ENCODE measurements at places on chromosomes 13 and 19. TPM values are rescaled to one million over a fixed set of nuclear protein-coding genes. Genes with fewer than 3 reads are reported as not detected.

The CEBPA gene
- under 0.01 TPM for total RNA-seq

The LYL1 gene
- 0.28 TPM for total RNA-seq

The LIM2 gene
- total RNA-seq: not detected

DNA sequence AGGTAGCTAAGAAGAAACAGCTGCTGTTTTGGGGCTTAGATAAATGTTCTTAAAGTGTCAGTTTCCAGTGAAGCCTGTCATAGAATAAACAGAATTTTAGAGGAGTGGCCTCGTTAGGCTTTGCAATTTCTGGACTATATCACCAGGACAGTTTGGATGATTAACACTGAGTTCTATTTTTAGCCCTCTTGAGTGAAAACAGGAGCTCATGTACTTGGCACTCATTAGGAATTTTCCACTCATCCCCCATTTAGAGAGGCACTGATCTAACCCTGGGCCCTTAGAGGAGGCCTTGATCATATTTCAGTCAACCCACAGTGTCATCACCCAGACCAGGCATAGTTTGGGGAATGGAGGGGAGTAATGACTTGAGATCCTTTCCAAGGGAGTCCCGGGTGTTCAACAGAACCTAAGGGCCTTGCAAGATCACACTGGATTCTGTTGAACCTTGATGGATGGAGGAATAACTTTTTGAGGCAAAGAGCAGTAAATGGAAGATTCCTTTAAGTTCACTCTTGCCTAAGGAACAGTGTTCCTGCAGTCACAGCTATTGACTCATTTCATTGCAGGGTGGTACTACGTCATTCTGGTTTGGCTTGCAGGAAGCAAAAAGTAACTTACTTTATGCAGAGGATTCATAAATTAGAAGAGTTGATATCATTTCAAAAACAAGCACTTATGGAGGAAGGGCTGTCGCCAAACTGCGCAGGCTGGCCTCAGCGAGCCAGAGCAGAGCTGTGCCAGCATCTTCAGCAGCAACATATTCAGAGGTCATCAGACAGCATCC, 160.2 kb downstream of the SLC7A1 start:
- peak; percentile 91 for DNase-seq

The MYH14 gene
- not detected for total RNA-seq

DNA sequence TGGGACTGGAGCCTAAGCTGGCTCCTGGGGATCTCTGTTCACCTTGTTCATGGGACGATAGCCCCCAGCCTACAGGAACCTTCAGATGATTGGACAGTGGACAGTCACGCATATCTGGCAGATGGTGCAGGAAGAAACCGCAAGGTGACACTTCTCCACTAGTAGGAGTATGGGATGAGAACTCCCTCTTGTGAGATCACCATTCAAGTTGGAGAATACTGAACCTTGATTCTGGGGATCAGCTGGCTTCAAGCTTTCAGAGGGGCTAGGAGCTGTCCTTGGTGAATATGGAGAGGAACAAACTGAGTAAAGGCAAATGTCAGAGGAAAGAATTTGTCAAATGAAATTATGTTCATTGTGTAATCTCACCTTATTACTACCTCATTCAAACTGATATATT, 204.5 kb downstream of the PDS5B start:
- no peak for DNase-seq

DNA sequence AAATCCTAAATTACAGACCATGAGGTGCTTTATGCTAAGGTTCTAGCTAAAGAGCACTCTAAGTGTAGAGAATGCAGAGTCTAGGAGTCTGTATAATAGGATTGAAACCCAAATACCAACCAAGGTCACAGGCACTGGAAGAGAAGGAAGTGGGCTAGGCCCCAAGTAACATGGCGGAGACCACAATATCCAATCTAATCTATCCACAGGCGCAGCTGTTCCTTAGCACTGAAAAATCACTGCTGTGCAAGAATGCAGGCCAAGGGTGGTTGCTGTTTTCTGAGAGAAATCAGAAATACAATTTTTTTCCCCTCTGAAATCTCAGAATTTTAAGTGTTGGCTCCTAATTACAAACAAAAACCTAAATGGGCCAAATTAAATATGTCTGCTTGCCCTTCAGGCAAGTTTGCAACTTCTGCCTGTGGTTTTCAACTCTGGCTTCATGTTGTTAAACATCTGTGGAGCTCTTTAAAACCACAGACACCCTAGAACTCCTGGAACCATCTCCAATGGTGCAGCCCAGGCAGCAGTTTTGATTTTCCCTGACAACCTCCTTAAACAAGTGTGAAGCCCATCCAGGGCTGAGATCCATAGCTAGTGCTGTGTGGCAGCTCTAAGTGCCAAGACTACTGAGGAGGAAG, 6.1 kb downstream of the RANBP3 start:
- DNase-seq: no peak

DNA sequence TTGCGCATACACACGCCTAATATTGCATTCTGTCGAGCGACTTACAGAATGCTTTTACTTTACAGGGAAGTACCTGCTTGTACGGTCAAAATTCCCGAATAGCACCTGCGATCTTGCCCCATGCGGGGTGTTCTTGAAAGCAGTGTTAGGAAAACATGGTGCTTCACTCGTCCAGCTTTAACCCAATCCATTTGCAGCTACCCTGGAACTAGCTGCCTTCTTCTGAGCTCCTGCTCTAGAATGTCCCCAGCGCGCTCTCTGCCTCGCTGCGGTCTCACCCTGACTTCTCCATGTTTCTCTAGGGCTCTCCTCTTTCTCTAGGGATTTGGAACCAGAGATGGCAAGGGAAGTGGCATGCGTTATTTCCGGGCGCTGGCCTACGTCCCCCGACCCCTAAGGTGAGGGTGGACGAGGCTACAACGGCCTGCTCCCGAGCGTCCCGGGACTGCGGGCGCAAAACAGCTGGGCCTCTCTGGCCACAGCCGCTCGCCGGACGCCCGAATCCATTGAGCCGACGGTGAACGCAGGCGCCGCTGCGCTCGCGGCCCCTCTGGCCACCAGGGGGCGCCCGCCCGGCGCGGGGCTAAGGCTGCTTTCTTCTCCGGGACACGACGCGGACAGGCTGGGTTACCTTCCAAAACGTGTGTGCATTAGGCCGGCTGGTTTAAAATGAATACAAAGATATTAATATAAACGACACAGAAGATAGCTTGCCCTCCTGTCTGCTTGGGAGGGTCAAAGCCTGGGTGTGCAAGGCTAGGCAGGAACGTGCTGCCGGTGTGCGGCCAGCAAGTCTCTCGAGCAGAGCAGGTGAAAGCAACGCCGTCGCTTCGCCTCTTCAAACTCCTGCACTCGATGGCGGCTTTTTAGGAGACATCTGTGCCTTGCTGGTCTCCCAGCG, 1.8 kb upstream of the SPRY2 start:
- DNase-seq: peak; percentile 66

DNA sequence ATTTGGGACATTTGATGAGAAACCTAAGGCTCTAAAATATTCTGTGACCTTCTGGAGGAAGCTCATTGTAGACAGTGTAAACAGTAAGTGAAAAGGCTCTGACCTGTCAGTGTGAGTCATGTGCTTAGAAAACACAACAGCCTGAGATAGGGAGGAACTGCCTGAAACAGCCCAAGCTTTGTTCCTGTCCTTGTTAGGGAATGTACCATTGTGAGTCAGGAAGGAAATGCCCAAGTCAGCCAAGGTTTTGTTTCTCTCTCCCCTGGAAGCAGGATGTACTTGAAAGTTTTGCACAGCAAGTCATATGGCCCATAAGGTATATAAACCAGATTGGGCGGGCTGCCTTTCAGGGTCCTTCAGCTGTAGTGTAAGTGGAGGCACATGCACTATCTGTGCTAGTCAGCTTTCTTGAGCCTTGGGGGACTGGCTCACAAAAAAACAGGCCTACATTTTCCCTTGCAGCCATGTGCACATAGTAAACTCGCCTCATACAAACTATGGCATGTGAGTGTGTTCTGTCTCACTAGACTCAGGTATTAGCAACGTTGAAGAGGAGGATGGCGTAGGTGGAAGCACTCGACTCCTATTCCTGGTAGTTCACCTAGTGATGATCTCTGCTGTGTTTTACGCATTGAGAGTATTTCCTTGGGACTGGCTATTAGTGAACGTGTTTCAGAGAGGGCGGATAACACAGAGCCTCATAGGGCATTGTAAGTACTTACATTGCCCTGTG, 141.2 kb upstream of the KLHL1 start:
- no peak for DNase-seq

GRCh38 chr19:58350001-58350861, 3.1 kb downstream of the A1BG start:
- DNase-seq: no peak

The CEACAM16 gene
- not detected for total RNA-seq

GRCh38 chr19:45324349-45324907, 1.8 kb upstream of the CKM start:
- DNase-seq: no peak

DNA sequence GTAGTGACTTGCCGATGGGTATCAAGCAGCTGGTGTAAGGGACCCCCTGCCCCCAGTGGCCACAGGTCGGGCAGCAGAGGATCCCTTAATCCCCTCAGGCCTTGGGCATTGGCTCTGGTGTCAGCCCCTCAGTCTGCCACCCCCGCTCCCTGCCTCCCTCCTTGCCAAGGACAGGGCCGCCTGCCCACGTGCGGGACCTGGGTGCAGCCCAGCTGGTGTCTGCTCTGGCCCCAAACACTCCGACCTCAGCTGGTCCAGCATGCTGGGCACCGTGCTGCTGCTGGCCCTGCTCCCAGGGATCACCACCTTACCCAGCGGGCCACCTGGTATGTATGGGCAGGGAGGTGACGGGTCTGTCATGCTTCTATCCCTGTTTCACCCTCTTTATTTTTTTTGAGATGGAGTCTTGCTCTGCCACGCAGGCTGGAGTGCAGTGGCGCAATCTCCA, at the start of gene TGFBR3L:
TSS of gene TGFBR3L (plus strand) at position 233 of the 448 bp plus-strand sequence.
- DNase-seq: no peak

All from IMR-90 (cell line).